ENCODE measurements at places on chromosomes 1 and 21. TPM values are rescaled to one million over a fixed set of nuclear protein-coding genes. Genes with fewer than 3 reads are reported as not detected.
A peak's percentile ranks its signal among the peaks of the same experiment; 100 is the strongest.

GRCh38 chr1:240965581-240966091, 353.7 kb upstream of the GREM2 start:
- no peak for DNase-seq

The GPR3 gene
- total RNA-seq: not detected

- no peak for DNase-seq
Measured at GRCh38 chr1:154181944-154182343, 10.0 kb downstream of the TPM3 start.

- DNase-seq: peak; percentile 73
Measured at GRCh38 chr1:23627069-23627735, 64.4 kb upstream of the RPL11 start.

DNA sequence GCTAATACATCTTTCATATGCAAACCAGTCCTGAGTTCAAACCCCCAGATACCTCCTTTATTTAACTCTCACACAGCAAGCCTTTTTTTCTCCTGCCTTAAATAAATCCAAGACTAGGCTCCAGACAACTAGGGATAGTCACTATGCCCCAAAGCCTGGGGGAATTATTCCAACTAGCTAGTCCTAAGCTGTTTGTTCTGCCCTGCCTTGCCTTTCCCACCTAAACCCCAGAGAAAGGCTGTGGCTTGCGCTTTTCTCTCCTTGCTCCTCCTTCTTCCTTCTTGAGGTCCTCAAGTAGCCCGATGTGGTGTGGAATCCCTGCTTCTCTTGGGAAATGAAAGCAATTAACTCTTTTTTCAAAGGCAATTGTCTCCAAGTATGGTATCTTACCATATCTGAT, 31.8 kb downstream of the C1orf87 start:
- no peak for DNase-seq

DNA sequence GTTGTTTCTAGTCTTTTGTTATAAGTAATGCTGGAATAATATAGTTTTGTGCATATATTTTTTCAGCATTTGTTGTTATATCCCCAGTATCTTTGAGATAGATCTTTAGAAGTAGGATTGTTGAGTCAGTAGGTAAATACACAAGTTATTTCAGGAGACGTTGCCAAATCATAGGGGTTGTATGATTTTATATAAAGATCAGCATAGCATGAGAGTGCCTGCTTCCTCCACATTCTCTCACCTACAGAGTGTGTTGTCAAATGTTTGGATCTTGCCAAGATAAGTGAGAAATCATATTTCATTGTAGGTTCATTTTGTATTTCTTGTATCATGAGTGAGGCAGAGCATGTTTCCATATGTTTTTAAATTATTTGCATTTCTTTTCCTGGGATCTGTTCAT, 24.6 kb downstream of the MIA3 start:
- no peak for DNase-seq

- DNase-seq: no peak
Measured at GRCh38 chr1:198917226-198917625, 278.4 kb downstream of the PTPRC start.

DNA sequence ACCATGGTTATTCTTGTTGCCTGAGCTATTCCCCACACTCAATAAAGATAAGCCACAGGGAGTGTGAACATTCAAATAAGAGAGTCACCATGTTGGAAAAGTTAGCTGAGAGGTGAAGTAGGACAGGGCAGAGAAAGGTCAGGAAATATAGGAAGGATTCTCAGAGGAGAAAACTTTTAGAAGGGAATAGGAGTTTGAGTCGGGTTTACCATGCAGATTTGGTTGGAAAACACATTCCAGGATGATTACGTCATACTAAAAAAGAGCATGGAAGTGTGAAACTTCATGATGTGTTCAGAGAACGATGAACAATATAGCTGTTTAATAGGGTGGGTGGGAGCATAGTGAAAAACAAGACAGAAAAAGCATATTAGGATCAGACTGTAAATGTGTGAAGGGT, 1125.3 kb upstream of the ADGRL2 start:
- DNase-seq: no peak

DNA sequence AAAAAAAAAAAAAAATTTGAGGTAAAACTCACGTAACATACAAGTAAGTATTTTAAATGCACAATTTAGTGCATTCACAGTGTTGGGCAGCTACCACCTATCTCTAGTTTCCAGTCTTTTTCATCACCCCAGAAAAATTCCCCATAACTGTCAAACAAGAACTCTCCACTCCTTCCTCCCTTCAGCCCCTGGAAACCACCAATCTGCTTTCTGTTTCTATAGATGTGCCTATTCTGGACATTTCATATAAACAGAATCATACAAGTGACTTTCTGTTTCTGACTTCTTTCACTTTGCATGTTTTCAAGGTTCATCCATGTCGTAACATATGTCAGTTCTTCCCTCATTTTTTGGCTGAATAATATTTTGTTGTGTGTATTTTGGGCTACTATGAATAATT, 24.9 kb upstream of the ETS2 start:
- DNase-seq: no peak

The RGS13 gene
- 6.6 TPM for total RNA-seq

The BTG3 gene
- 9.9 TPM for total RNA-seq

The HPCAL4 gene
- total RNA-seq: not detected

GRCh38 chr1:156807627-156808026, 9.0 kb downstream of the SH2D2A start:
- DNase-seq: no peak

DNA sequence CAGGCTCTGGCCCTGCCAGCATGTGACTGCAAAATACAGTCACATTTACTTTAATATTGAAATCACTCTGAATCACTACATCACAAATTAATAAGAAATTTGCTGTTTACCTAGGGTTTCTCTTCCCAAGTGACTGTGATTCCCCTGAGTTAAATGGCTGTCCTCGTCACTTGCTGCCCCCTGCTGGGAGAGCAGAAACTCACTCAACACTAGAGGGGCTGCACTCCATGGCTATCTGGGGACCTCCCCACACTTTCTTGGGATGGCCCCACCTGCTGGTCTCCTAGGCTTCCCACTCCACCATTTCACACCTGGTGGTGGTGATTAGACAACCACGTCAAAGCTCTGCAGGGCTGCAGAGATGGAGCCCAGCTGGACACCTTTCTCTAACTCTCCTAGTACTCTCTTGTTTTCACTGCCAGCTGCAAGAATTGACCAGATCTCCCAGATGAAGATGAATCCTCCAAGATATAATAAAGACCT, 63.4 kb downstream of the CD2 start:
- peak; percentile 67 for DNase-seq

DNA sequence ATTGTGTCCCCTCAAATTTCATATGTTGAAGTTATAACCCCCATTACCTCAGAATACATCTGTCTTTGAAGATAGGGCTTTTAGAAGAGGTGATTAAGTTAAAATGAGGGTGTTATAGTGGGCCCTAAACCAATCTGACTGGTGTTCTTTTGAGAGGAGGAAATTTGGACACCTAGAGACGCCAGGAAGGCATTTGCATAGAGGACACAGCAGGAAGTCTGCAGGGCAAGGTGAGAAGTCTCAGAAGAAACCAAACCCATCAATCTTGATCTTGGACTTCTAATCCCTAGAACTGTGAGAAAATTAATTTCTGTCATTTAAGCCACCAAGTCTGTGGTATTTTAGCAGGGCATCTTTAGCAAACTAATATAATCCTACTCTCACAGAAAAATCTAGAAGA, 13.0 kb downstream of the GOLPH3L start:
- no peak for DNase-seq

Measured in Peyer's patch (tissue), 4 donors.